ENCODE measurements at places on chromosomes 4 and X.

DNA sequence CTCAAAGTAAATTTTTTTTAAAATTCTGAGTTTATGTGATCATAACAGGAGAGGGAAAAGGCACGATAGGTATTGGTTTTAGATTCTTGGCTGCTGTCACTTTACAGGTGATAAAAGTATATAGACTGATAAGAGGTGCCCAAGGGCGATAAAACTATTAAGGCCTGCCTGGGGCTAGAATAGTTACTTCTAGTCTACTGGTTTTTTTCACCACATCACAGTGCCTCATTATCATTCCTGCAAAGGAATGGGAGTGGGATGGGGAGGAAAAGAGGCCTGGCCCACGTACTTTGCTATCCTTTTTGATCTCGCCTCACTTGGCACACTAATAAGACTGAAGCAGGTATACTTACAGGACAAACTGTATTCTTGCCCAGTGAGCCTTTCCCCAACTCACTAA, 46.6 kb downstream of the CXorf58 start:
- no peak for DNase-seq

DNA sequence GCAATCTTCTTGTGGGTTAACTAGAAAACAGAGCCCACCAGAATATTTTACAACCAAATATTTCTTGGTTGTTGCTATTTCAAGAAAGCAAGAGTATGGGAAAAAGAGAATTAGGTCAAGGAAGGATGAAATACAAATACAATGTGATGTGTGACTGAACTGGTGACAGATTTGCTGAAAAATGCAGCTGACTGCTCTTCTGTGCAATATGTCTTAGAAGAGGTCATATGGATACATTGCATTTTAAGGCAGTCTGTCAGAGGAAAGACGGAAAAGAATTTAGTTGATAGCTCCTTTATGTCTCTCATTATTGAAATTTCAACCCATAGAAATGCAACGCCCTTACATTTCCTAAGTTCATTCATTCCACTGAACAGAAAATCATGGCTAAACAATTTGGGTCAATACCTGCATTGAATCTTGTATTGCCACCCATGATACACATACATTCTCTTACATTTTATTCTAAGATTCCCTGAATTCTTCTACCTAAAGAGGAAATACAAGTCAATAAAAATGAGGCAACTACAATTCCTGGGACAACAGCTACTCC, 423.1 kb downstream of the ADAM29 start:
- DNase-seq, result no peak

DNA sequence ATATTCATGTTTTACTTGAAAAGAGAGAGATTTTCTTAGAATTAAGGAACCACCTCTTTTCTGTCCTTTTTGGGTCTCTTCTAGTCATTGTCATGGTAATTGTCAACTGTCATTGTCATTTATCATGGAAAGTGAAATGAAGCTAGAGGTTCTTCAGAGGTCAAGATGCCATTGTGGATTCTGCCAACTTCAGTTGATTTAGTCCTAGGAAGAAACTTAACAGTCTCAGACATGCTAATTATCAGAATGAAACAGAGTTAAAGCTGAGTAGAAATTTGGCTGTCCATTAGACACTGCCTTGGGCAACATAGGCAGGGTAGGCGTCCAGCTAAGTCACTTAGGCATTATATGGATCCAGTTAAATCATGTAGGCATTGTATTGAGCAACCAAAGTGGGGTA, 796.1 kb upstream of the ADGRL3 start:
- no peak for DNase-seq

DNA sequence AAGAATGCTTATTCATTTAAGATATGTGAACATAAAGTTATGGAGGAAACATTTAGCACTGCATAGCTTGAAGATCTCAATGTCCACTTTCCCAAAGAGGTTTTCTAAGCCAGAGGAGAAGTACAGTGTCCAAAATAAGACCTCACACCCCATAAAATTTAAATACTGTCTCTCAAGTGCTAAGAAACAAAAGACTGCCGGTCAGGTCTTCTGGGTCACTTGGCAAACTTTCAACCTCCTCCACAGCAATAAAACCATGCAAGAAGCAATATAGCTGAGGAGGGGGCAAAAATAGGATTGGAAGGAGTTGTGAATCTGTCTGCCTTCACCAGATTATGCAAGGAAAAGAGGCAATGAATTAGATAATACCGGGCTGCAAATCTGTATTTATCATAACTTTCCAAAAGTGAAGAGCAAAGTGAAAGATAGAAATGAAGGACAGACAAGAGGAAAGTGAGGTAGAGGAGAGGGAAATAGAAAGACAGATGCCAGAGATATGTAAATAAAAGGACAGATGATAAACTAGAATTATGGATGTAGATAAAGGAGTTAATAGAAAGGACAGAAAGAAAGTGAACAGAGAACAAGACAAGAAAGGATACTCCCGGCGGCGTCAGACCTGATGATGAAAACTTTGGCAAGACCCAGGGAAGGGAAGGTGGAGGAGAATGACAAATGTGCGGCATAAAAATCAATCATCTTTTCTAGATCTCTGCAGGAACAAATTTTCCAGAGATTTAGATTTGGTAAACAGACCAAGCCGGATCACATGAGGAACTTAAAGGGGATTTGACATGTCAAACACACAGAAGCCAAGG, 152.7 kb upstream of the FAM241A start:
- no peak for DNase-seq

DNA sequence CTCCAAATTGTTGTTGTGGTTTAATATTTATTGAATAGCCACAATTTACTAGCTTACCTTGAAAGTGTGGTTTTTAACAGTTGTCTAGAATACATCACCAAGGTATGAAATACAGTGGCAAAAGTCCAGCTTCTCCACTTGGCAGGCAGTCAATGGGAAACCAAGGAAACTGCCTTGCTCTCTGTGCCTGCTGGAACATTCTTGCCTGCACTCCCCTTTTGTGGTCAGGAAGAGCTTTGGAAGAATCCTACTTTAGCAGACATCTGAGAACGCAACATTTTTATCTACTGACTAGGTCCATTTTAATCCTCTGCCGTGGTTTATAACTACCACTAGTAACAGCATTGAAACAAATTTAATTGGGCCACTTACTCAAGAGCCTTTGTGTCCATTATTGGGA, 64.5 kb downstream of the TENM3 start:
- no peak for DNase-seq

GRCh38 chr4:53571936-53572599, 19.2 kb downstream of the LNX1 start:
- no peak for DNase-seq

GRCh38 chr4:150089732-150090131, 11.5 kb downstream of the DCLK2 start:
- DNase-seq, result no peak

DNA sequence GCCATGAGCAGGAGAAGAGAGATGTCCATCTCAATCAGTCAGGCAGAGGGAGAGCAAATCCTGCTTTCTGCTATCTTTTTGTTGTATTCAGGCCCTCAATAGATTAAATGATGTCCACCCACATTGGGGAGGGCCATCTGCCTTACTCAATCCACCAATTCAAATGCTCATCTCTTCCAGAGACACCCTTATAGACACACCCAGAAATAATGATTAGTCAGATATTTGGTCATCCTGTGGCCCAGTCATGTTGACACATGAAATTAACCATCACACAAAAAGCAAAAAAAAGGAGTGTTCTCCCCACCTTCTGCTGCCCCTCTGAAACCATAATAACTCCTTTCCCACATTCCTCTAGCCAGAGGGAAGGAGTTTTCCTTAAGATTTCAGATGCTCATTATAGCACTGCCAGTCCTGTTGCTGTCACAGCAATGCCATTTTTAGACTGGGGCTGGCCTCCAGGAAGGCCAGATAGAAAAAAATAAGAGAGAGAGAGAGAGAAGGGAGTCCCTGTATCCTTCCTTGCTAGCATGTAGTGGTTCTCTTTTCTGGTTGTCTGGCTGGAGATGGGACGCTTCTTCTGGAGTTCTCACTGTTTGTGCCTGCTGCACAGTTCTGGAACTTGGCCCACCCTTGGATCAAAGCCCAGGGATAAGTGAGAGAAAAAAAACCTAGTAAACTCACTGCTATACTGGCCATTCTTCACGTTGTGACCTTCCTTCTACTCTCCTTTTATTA, 177.7 kb downstream of the RBM46 start:
- no peak for DNase-seq

DNA sequence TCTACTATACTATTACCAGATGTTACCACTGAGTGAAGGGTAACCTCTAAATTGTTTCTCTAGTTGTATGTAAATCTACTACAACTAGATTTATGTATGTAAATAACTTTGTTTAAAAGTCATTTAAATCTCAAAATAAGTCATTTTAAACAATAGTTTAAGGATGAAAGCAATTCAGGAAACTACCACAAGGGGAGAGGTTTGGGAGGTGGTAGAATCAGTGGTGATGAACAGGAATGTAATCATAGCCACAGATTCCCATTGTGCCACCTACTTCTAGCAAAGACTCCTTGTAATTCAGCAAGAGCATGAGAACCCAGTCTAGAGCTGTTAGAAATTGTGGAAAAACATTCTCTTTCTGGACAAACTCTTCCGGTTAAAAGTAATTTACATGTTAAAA, 234.6 kb downstream of the SLC7A11 start:
- DNase-seq, result no peak

DNA sequence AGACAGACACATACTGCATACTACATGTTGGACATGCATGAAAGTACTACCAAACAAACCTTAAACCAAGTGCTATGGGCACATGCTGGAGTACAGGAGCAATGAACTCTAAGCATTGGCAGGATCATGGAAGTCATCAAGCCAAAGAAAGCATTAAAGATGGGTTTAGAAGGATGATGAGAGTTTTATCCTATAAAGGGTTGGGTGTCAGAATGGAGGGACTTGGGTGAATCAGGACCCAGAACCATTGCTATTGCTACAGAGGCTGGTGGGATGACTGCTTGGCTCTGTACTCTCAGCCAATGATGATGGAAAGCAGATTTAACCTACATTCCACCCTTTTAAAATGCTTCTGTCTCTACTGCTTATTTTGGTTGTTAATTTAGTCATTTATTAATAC, 233.9 kb upstream of the EDA2R start:
- DNase-seq, result no peak

DNA sequence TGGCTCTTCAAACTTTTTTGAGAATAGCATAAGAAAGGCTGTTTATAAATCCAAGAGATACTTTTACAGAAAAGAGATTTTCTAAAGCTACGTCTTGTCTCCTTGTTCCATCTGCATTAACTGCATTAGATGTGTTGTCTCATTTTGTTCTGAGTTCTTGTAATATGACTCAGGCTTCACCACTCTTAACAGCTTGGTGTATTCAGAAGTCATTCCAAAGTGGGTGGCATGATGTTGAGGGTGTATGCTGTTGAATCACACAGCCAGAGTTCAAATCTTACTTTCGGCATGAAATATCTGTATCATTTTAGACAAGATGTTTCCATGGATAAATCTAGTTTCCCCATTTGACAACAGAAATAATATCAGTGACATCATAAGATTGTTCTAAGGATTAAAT, 30.1 kb downstream of the SYTL5 start:
- DNase-seq, result no peak

GRCh38 chr4:121950680-121951520, 960 bp downstream of the TRPC3 start:
- no peak for DNase-seq

DNA sequence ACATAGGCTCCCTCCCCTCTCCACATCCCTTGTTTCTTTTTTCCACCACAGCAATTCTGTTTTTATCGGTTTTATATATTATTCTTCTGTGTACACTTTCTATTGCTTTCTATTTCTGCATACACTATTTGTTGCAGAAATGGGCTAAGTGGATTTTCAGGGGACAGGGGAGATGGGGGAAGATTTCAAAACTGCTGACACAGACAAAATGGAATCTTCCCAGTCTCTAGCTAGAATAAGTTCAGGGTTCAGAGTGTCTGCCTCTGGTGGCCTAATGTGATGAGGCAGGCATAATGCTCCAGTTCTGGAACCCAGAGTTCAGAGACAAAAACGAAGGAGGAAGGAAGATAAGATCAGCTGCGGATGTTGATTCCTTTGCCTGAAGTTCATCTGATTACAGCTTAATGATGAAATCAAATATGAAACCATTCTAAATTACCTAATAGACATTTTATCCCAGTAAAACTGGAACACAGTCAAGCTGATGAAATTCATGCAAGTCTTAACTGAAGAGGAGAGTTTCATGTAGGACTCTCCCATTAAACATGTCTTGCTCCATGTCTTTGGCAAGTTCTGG, 447.1 kb downstream of the AFF2 start:
- no peak for DNase-seq

- no peak for DNase-seq
Measured at GRCh38 chrX:68847172-68847571, 18.4 kb downstream of the EFNB1 start.

- no peak for DNase-seq
Measured at GRCh38 chr4:23934915-23935314, 45.1 kb upstream of the PPARGC1A start.

GRCh38 chrX:83847339-83847738, 13.6 kb upstream of the CYLC1 start:
- no peak for DNase-seq

GRCh38 chr4:17490575-17491059, 21.3 kb downstream of the QDPR start:
- DNase-seq, result no peak

DNA sequence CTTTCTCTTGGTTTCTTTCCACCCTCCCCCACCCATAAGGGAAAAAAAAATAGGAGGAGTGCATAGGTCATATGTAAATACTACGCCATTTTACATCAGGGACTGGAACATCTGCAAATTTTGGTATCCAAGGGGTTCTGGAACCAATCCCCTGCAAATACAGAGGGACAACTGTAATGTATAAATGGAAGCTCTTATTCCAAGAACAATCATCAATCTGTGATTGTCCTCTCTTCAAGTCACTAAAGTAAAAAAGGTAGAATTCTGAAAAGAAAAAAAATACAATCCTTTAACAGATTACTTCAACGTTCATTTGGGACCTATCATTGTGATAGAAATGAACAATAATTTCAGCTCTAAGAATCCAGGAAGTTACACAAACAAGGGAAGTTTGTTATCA, 13.6 kb downstream of the PPA2 start:
- no peak for DNase-seq

DNA sequence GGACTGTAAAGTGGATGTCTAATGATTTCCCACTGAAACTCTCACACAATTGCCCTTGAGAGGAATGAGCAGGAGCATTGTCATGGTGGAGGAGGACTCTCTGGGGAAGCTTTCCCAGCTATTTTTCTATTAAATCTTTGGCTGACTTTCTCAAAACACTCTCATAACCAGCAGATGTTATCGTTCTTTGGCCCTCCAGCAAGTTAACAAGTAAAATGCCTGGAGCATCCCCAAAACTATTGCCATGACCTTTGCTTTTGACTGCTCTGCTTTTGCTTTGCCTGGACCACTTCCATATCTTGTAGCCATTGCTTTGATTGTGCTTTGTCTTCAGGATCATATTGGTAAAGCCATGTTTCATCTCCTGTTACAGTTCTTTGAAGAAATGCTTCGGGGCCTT, 120.2 kb upstream of the PDE5A start:
- no peak for DNase-seq

- DNase-seq, result no peak
Measured at GRCh38 chr4:1216869-1217294, 32.0 kb downstream of the CTBP1 start.

- DNase-seq, result no peak
Measured at GRCh38 chr4:163063891-163064290, 102.8 kb downstream of the NAF1 start.

- no peak for DNase-seq
Measured at GRCh38 chr4:47110546-47111132, 79.3 kb downstream of the GABRB1 start.

- DNase-seq, result no peak
Measured at GRCh38 chrX:7993873-7994272, 66.7 kb upstream of the PNPLA4 start.

- DNase-seq, result no peak
Measured at GRCh38 chrX:16797358-16797757, 11.1 kb downstream of the TXLNG start.

- DNase-seq, result no peak
Measured at GRCh38 chrX:135389717-135390116, 32.0 kb upstream of the SMIM10L2A start.

Measured in 8988T (cell line).